CMK (cell line): ENCODE measurements at places on chromosomes 1 and 21.

DNA sequence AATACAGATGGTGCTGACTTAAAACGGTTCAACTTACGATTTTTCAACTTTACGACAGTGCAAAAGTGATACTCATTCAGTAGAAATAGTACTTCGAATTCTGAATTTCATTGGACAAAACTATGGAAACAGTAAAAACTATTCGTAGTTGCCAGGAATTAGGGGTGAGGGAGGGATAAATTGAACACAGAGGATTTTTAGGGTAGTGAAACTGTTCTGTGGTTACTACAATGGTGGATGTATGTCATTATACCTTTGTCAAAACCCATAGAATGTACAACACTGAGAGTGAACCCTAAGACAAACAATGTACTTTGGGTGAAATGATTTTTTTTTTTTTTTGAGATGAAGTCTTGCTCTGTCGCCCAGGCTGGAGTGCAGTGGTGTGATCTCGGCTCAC is 7.5 kb downstream of the DDR2 start:
- no peak for DNase-seq

- DNase-seq: no peak
These were observed 209.9 kb downstream of the SDCCAG8 start for GRCh38 chr1:243465738-243466137.

- DNase-seq: no peak
These were observed 18.1 kb downstream of the CFAP74 start for GRCh38 chr1:1985375-1986050.

DNA sequence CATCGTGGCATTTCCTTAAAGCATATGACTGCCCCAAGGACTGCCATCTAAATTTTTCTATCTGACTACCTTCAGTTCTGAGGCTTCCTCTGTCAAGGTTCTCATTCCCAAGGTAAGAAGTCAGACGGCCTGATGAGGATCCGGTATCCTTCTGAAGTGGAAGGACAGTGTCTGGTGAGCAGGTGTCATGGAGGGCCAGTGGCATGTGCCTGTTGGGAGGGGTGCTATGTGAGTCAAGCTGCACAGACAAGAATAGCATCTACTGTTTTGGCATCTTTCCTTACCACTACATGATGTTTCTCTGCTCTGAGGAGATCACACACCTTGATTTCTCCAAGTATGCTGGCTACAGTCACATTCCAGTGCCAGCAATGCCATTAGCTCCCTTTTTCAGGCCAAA is 99.6 kb upstream of the RGS1 start:
- no peak for DNase-seq

DNA sequence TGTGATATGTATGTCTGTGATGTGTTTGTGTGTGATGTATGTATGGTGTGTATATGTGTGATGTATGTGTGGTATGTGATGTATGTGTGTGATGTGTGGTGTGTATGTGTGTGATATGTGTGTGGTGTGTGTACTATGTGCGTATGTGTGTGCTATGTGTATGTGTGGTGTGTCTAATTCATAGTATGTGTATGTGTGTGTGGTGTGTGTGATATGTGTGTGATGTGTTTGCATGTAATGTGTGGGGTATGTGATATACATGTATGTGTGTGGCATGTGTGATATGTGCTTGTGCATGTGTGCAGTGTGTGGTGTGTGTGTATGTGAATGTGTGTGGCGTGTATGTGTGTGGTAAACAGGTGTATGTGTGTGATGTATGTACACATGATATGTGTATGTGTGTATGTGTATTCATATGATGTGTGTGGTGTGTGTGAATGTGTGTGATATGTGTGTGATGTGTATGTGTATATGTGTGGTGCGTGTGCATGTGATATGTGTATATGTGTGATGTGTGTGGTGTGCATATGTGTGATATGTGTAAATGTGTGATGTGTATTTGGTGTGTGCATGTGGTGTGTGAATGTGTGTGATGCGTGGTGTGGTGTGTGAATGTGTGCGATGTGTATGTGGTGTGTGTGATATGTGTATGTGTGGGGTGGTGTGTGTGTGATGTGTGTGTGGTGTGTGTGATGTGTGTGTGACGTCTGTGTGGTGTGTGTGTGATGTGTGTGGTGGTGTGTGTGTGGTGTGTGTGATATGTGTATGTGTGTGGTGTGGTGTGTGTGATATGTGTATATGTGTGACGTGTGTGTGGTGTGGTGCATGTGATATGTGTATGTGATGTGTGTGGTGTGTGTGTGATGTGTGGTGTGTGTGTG is 8.0 kb upstream of the PCBP3 start:
- no peak for DNase-seq

- DNase-seq: peak; percentile 73
These were observed 20.7 kb upstream of the MAPKAPK2 start for GRCh38 chr1:206663832-206664652.

- no peak for DNase-seq
These were observed 127.2 kb downstream of the ZNF281 start for GRCh38 chr1:200282497-200283122.

GRCh38 chr1:45998020-45998617 is 134.3 kb downstream of the PIK3R3 start:
- no peak for DNase-seq

DNA sequence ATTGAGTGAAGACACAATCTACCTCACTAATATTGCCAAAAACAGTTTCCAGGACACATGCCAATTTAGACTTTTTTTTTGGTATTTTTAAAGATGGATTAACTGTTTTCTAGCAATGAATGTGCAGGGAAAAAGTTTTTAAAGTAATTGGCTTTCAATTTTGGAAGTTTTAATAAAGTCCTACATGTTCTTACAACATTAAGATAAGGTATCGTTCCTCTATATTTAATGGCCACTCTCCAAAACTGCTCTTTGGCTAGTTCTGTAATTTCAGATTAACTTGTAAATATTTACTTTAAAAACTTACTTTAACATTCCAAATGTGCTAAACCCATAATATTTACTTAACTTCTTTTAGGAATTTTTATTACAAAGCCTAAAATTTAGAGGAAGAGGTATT is 1332.2 kb upstream of the PRMT6 start:
- no peak for DNase-seq

DNA sequence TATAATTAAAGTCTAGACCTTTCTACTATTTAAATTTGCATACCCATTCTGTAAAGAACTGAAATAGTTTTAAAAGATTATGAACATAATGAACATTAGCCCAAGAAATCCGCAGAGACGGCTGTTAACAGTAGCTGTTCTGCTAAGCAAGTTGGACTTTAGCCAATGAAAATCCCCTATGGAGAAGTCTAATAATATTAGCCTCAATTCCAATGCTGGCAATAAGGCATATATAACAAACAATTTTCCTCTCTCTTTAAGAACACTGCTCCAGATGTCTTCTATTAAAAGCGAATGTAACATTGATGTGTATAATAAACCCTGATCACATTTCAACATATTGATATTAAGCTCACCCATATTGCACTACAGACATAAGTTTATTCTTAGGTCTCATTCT is 221.3 kb upstream of the KCTD3 start:
- DNase-seq: no peak

DNA sequence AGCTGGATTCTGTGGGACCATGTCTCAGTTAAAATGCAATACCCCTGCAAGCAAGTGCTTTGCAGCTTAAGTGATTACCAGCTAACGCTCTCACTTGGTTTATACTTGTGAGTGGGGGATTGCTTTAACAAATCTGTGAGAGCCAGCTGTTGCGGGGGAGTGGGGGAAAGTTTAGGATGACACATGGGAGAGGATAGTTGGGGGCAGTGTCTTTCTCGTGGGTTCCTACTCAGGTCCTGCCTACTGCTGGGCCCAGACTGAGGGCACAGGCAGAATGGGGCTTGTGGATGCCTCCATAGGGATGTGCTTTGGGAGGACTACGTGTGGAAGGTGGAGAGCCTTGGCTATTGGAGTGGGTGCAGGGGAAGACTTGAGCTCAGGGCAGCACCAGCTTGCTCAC is 60.1 kb downstream of the ELK4 start:
- no peak for DNase-seq

GRCh38 chr1:11682287-11682771 is 1.4 kb upstream of the MAD2L2 start:
- DNase-seq: no peak

- no peak for DNase-seq
These were observed 751 bp downstream of the MRPS15 start for GRCh38 chr1:36463463-36463802.

DNA sequence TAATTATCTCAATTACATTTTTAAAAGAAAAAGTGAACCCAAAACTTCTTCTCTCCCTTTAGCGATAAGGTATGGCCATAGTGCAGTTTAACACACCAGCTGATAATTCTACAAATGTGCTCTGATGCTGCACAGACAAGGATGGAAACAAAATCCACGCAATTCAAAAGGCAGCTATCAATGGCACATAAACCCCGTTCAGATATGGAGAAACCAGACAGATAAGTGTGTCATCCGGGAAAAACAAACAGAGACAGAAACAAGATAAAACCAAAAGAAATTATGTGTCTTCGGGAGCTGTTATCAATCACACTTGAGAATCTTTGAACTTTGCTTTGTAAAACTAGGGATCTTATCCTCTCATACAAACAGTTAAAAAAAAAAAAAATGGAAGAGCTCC is 73.6 kb downstream of the SIPA1L2 start:
- DNase-seq: no peak

DNA sequence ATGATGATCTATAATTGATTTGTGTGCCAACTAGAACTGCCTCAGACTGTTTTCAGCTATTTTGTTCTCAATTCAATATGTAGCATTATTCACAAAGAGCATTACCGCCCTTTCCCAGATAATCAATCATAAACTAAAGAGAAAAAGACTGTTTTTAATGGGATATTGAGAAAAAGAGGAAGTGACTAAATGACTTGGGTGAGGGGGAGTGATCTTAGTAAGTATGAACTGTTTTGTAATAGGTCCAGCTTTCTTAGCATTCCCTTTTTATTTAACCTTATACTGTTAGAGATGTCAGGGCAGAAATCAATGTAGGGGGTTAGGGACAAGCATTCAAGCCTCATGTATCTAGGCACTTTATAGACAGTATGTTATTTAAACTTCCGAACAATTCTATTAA is 157.8 kb upstream of the DPYD start:
- no peak for DNase-seq

- DNase-seq: no peak
These were observed 29.8 kb upstream of the RC3H1 start for GRCh38 chr1:174051956-174052355.

GRCh38 chr1:150876119-150876454 is 312 bp downstream of the ARNT start:
- no peak for DNase-seq

- DNase-seq: no peak
These were observed 186.8 kb downstream of the CDC7 start for GRCh38 chr1:91687452-91687851.

GRCh38 chr1:176843352-176844297 is 320.9 kb downstream of the ASTN1 start:
- DNase-seq: no peak

GRCh38 chr1:61967750-61968149 is 225.5 kb downstream of the PATJ start:
- no peak for DNase-seq

DNA sequence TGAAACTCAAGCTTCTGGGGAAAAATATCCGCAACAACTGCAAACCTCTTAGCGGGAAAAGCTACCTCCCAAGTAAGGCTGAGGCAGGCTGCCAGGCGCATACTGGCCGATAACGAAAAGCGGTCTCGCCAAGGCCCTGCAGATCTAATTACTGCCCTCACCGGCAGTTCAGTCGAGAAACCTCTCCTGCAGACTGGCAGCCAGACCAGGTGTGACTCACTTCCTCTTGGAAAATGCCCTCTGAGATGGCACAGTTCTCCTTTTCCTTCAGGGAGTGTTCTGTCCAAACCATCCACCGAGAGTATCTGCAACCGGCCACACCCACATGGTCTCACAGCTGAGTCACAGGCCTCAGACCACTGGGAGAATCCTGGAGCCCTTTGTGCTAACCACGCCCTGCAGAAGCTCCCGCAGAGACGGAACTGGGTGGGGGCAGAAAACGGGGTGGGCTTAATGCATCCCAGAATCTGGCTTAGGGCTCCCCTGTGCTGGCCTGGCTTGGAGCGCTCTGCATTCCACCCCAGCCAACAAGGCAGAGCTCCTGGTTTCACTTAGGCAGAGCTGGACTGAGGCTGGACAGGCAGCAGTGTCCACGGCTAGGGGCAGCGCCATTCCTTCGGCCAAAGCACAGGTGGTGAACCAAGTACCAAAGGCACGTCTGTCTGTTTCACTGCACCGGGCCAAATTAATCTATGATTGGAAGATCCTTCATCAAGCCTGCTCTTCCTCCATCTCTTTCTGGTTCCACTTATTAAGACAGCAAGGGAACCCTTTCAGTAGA is 1.2 kb downstream of the S100A10 start:
- peak; percentile 42 for DNase-seq

- DNase-seq: no peak
These were observed 270.7 kb upstream of the CSF3R start for GRCh38 chr1:36753451-36753850.
